ENCODE measurements at places on chromosomes 2 and 18. TPM values are rescaled to one million over a fixed set of nuclear protein-coding genes. Genes with fewer than 3 reads are reported as not detected.

The COX5B gene
- total RNA-seq: 1,337 TPM

The CD302 gene
- 19.7 TPM for total RNA-seq

The TSGA10 gene
- total RNA-seq: 3.4 TPM

The CGREF1 gene
- 1.4 TPM for total RNA-seq
